Astrocyte of the spinal cord (primary cell): ENCODE measurements at places on chromosomes 5 and 9.

DNA sequence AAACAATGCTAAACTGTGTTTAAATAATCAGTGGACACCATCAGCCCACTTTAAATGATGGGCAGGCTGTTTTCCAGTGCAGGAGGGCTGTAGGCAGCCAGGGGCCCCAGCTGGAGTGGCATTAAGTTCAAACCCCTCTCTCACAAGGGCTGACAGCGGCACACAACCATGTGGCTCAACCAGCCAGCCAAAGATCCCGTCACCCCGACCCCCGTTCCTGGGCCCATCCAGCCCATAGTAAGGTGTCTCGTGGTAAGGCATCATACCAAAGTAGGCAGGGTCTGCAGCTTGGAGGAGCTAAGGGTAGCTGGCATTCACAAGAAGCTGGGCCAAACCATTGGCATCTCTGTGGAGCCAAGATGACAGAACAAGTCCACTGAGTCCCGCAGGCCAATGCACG, 24.9 kb downstream of the BTNL9 start:
- no peak for DNase-seq

DNA sequence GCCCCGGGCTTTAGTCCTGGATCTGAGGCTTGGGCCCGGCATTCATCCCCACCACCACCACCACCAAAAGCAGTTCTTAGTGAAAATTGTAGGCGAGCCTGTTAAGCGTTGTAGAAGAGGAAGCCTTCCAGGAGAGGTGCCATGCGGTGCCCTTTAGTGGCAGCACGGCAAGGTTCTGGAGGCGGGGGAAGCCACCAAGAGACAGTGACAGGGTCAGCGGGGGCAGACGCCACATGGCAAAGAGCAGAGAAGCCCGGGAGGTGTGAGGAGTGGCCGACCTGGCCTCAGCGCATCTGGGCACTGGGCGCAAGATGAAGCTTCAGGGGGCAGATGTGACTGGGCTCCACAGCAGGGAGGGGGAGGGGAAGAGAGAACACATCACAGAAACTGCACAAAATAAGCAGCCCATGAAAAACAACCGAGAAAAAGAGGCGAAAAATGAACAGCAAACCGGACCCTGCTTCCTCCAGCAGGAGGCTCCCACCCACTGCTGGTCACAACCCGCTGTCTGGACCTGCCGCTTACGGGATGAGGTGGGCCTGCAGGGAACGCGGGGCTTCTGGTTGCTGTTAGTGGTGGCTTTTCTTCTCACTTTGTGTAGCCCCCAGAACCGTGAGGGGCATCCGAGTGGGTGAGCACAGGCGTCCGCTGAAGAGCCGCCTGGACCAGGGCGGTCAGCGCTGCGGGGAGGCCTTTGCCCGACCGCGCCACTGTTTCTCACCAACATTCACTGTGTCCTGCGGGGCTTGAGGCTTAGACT, 4.3 kb downstream of the LRRC14B start:
- DNase-seq = no peak

DNA sequence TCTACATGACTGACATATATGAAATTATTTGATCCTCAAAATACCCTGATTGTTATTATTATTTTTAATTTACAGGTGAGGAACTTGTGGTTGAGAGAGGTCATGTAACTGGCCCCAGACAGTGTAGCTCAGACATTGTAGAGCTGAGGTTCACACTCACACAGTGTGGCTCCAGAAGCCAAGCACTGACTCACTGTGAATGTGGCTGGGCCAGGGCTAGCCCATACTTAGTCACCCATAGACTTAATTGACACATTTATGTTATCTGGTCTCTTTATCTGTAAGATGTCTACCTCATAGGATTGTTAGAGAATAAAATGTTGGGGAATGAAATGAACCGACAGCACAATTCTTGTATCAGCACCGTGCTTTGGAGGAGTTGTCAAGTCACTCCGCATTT, 24.9 kb upstream of the CCDC112 start:
- no peak for DNase-seq

DNA sequence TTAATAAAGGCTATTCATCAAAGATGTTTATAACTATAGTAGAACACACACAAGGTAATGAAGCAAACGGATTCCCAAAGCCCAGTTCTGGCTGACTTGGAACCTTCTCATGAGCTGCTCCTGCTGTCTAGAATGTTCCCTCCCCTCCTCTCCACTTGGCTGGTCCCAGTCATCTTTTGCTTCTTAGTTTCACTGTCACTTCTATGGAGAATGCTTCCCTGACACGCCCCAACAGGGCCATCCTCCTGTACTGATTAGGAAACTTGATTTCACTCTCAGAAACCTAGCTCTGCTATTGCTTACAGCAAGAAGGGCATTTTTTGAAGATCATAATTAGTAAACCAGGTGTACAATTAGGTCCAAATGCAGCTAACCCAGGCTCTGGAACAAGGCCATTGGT, 3.2 kb upstream of the RAPGEF1 start:
- no peak for DNase-seq

GRCh38 chr5:172910828-172911627, 48.2 kb upstream of the RPL26L1 start:
- DNase-seq = peak; percentile 90

GRCh38 chr5:9534881-9535517, 10.9 kb downstream of the SEMA5A start:
- no peak for DNase-seq

DNA sequence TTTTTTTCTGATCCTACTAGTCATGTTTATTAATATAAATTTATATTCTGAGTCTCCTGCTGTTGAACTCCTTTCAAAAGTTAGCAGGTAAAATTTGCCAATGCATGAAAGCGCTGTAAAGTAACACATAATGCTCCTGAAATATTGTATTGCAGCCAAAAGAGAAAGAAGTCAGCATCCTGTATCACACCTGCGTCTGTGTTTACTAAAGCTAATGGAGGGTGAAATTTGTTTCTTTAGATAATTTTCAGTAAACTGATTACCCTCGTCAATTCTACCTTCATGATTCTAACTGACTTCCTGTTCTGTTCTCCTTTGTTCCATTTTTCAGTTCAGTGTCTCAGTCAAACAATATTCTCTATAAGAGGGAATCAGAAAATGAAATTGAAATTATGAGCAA, 415.4 kb downstream of the CDH9 start:
- no peak for DNase-seq

- DNase-seq = no peak
Measured at GRCh38 chr5:3285621-3286020, 310.0 kb upstream of the IRX1 start.

DNA sequence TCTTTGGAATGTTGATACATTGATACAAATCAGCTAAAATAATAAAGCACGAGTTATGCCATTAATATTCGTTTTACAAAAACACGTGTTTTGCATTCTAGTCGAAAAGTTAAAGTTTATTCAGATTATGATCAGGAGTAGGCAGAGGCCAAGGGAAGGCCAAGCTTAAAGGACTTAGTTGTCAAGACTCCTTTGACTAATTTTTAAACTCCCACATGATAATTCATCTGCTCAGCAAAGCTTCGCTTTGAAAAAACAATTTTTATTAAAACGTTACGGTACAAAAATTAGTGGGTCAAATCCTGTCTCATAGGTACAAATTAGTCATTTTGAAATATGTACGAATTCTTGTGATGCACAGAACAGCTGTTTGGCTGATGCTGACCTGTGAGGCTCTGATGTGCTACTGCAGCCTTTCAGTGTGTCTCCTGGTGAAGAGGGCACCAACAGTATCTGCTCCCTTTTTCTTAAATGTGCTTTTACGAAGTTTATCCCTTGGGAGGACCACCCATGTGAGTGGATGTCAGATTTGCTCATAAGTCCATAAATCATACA, 23.0 kb upstream of the NR3C1 start:
- DNase-seq = no peak

GRCh38 chr5:42604171-42604711, 152.4 kb upstream of the CCDC152 start:
- DNase-seq = no peak
